ENCODE measurements at places on chromosomes 16 and 17.

DNA sequence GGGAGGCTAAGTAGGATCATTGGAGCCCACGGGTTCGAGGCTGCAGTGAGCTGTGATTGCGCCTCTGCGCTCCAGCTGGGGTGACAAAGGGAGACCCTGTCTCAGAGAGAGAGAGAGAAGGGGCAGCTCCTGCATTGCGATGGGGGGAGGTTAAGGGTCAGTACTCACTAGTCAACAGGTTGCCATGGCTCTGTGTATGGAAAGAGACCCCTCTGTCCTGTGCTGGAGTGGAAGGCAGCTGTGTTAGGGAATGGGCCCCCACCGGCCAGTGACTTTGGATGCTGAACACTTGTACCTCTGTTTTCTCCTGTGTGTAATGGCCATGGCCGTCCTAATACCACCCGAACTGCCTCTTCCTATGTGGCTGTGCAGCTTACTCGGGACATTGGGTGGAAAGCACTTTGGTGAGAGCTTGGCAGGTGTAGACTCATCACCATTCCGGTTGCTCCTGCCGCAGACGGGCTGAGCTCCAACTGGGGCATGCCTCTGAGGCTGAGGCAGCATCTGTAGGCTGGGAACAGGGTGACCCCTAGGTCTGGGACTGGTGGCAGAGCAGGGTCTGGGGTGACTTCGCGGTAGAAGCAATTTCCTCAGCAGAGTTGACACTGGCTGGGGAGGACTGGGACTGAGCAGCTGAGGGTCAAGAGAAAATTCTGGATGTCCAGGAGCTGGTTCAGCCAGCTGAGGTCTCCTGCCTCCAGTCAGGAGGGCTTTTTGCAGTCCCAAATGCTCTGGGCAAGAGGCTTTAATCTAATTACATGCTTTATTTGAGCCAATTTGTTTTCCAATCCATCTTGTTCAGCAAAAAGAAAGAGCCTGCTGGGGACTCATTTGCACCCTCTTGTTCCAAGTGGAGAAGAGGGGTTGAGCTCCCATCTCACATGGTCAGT, 184.5 kb downstream of the NTN1 start:
- no peak for DNase-seq

GRCh38 chr17:39752241-39752881, 14.6 kb downstream of the GRB7 start:
- no peak for DNase-seq

GRCh38 chr17:6427279-6427781, 7.6 kb downstream of the AIPL1 start:
- no peak for DNase-seq

- no peak for DNase-seq
Measured at GRCh38 chr17:1343554-1343953, 56.5 kb downstream of the YWHAE start.

GRCh38 chr17:36979565-36979941, 30.8 kb downstream of the AATF start:
- DNase-seq: no peak
